ENCODE measurements at places on chromosomes 7 and 10.

- DNase-seq: no peak
Measured at GRCh38 chr10:114096864-114097263, 53.2 kb downstream of the ADRB1 start.

- no peak for DNase-seq
Measured at GRCh38 chr10:11677480-11677879, 64.7 kb upstream of the ECHDC3 start.

DNA sequence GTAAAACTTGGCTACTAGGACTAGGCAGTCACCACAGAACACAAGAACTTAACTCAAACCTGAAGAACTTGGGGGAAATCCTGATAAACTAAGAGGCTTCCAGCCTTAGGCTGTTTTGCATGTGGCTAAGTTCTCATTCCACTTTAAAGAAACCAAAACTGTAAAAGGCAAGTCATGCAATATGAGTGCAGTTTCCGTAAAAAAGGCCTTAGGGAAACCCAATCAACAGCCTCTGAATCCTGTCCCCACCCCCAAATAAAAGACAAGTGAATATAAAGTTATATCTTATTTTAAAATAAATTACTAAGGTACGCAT is 95.1 kb downstream of the USP6NL start:
- no peak for DNase-seq

GRCh38 chr7:125316466-125316865 is 386.8 kb upstream of the POT1 start:
- no peak for DNase-seq

DNA sequence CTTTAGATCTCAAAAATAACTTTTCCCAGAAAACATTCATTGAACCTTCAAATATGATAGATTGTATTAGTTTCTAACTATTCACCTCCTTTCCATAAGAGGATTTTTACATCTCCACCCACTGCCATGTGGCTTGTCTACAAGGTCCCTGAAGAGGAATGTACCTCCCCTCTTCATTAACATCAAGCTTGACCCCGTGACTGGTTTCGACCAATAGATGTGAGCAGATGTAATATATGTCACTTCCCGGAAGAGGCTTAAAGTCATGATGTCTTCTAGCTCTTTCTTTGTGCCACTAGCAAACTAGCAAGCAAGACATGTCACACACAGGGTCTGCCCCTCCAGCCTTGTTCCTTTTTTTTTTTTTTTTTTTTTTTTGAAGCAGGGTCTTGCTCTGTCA is 6.9 kb downstream of the BAZ1B start:
- DNase-seq: no peak

DNA sequence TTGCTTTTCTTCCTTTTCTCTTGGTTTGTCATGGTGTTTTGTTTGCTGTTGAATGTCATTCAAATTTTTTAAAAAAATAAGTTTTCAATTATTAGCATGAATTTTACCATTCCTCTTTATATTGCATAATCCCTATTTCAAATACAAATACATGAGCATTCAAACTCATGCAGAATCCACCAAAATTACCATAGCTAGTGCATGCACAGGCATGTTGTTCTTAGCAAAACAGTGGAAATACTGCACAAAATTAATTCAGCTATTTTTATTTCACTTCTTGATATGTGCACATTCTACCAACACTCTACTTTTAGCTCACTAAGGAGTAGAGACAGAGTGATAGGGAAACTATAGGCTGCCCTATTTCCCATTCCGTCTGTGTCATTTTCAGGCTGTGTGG is 670.1 kb upstream of the LRRN3 start:
- DNase-seq: no peak
